Midbrain (tissue), 1 donor: ENCODE measurements at places on chromosomes 4 and X.

- no peak for DNase-seq
Observed at GRCh38 chr4:103719830-103720207, at the start of gene TACR3. TSS of gene TACR3 (minus strand) at chr4:103719985. CDS start at chr4:103719675, 310 bp downstream.

- DNase-seq: no peak
Observed at GRCh38 chr4:138348055-138348454, 105.9 kb upstream of the SLC7A11 start.

DNA sequence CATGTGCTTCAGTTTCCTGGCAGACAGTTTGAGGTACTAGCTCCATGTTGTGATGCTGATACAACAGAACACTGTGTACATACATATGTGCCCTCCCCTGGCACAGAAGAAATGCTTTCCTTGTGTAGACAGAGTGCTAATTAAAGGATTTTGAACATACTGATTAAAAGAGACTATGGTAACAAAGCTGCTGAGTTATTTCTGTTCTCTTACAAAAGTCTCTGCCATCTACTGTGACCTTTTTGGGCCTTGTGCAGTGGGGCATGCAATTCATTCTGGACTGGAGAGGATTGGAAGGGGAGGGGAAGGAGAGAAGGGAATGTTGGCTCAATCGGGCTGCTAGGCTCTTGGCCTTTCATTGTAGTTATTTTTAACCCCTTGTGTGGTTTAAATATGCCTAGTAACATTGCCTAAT, 6.0 kb downstream of the PDLIM5 start:
- peak; percentile 54 for DNase-seq

DNA sequence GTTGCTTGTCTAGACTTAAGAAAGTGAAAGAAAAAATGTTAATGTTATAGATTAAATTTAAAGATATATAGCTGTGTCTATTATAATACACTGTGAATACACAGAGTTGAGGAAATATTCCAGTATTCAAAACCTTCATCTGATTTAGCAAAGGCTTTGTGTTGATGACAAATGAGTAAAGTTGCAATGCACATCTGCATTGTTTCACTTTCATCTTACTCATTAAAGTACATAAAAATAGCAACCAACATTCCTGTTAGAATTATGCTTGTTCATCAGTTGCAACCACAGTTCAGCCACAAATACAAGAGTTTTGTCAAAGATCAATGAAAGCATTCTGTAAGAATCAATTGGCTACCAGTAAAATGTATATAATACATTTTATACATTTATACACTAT, 346.4 kb upstream of the SLC7A11 start:
- DNase-seq: no peak

DNA sequence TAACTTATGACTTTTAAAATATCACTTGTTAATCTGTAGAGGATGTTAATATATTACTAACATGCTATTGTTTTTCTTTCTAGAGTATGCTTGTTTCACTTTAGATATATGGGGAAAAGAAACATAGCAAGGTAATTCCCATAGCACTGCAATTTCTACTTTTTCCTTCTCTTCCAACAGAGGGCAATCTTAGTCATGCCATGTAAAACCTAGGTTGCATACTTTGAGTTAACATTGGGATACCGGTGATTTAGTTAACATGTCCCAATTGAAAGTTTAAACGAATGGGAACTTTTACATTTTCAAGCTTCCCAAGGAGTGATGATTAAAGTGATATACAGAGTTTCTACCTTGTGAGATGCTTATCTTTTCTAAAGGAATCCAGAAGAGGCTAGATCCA, 89.4 kb upstream of the IL13RA1 start:
- DNase-seq: no peak

DNA sequence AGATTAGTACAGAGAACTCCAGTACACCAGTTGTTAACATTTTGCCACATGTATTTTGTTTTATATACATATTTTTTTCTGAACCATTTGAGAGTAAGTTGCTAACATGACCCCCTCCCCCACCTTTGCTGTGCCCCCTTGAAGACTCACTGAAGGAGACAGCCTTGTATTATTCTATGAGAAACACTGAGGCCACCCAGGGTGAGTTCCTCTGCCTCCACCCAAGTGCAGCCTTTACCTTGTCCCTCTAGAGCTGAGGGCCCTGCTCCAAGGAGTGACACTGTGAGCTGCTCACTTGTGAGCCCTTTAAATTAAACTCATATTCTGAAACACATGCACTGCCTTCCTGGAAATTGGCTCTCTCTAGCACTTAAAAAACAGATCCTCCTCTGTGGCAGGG, 21.1 kb downstream of the KIT start:
- no peak for DNase-seq

- no peak for DNase-seq
Observed at GRCh38 chr4:87033902-87034301, 99.1 kb downstream of the AFF1 start.

- no peak for DNase-seq
Observed at GRCh38 chr4:87105101-87105845, 115.1 kb downstream of the KLHL8 start.

DNA sequence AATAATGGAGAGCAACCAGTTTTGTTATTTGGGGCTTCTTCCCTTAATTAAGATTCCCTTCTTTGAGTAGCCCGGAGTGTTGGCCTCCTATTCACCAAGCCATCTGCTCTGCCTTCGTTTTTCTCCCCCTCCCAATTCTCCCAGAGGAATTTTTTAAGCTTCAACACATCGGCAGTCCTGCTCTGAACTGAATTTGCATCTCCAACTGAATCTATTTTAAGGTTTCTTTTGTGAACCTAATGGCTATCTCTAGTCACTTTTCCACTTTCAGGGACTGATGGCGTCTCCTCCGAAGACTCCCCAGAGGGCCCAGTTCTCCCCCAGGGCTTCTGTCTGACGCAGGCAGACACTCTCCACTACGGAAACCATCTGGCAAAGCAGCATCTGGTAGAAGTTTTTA, 280.2 kb downstream of the ADGRA3 start:
- no peak for DNase-seq

- DNase-seq: no peak
Observed at GRCh38 chrX:100647095-100647494, 3.1 kb downstream of the SRPX2 start.
